GM19239 (cell line): ENCODE measurements at places on chromosomes 3 and 15.

DNA sequence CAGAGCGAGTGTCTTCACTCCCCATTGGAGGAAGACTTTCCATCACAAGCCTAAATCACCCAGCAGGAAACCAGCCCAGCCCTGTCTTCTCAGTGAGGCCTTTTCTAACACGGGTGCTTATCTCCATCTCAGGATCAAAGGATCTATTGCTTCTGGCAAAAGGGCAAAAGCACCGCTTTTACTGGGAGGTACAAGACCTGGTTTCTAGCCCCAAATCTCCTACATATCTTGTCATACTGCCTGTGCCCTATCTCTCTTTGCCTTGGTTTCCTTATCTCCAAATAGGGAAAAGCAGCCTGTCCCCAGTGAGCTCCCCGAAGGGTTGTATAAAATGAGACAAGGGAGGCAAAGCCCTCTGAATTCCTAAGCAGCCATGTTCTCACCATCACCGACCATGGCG, 5.2 kb downstream of the GLB1 start:
- DNase-seq = no peak

GRCh38 chr3:50274371-50275104, 4.3 kb upstream of the LSMEM2 start:
- peak; percentile 55 for DNase-seq

- DNase-seq = no peak
These were observed 5.8 kb downstream of the MCM2 start for GRCh38 chr3:127604035-127604434.

DNA sequence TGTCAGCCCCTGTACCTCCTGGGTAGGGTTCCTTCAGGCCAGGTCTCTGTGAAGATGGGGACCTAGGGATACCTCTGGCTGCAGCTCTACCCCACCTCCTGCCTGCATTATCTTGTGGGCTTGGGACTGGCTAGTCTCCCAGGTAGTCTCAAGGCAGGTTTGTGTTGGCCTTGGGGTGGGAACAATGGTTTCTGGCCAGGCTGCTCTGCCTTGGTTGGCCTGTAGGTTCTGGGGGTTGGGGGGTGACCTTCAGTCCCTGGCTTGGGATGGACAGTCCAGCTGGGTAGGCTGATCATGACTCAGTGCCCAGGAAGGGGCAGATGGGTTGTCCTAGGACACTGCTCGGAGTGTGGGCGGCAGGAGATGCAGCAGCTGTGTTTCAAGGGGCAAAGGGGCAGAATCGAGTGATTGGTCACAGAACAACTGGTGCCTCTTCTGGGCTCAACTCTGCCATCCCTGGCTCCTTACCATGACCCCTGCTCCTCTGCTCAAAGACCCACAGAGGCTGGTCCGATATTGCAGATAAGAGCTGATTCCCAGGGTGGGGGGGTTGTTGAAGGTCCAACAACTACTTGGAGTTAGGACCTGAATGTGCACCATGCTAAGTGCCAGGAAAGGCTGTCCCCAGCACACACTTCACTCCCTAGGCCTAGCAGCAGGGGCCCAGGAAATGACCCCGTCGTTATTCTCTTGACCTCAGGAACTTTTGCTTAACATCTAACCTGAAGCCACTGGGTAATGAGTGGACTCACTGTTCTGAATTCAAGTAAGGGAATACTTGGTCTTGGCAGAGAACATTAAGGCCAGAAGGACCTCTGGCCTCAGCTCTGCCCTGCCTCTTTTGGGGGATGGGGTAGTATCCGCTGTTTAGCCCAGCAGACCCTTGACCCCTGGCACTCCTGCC, 18.1 kb upstream of the BSN start:
- no peak for DNase-seq
